Prostate gland (tissue), 2 donors: ENCODE measurements at places on chromosomes 16 and 17. TPM values are rescaled to one million over a fixed set of nuclear protein-coding genes. Genes with fewer than 3 reads are reported as not detected.

Gene ATPAF2
- 30.5 TPM for total RNA-seq

Gene COPRS
- 125 TPM for total RNA-seq

Gene SPECC1
- 29.7 TPM for total RNA-seq

Gene CSH2
- total RNA-seq = not detected

Gene ZP2
- not detected for total RNA-seq

Gene HNF1B
- 2.7 TPM for total RNA-seq

Gene PHB1
- 135 TPM for total RNA-seq

Gene TLCD1
- 19.6 TPM for total RNA-seq

GRCh38 chr17:13995856-13996271 is 73.4 kb upstream of the COX10 start:
- no peak for DNase-seq

DNA sequence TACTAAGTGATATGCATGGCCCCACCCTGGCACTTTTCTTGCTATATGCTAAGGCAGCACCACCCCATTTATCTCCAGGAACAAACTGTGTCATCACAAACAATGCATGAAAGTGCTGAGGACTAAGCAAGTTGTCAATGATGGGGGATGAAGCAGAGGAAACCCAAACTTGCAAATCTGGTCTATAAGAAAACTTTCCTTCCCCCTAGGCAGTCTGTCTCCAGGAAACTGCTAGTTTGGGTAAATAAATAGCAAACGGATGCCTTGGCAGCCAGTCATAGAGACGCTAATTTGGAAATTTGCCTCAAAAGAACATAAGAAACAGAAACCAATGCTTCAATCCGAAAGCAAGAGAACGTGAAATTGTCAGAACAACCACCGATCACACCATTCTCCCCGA is 5.6 kb upstream of the HSBP1 start:
- DNase-seq = peak; percentile 69

DNA sequence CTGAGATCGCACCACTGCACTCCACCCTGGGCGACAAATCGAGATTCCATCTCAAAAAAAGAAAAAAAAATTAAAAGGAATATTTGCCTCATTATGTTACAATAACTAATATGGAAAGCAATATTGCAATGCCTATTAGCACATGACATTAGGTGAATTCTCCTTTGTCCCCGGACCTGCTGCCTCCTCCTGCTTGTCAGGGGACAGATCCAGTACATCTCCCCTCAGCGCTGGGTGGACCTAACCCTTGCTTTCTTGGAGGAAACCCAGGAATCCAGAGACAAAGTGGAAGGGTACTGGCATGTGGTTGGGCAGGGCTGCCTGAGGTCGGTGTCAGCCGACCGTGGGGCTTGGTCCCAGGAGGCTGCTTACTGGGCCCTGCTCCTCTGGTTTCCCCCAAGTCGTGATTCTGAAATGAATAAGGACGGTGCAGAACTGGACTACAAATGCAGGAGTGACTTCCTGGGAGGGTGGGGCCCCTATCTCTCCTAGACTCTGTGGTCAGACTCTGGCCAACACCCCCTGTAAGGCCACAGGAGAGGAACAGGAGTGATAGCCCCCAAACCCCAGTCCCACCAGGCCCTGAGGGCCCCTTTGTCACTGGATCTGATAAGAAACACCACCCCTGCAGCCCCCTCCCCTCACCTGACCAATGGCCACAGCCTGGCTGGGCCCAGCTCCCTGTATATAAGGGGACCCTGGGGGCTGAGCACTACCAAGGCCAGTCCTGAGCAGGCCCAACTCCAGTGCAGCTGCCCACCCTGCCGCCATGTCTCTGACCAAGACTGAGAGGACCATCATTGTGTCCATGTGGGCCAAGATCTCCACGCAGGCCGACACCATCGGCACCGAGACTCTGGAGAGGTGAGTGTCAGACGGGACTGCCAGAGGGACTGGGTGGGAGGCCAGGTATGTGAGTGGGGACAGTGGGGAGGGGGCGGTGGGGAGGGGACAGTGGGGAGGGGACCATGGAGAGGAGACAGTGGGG is at the start of gene HBZ:
Gene HBZ (plus strand): TSS at position 504 of the 988 bp plus-strand sequence. CDS start 266 bp downstream, at position 770.
- DNase-seq = no peak

- DNase-seq = no peak
These were observed 10.8 kb downstream of the SLC22A31 start for GRCh38 chr16:89189358-89190025.

- DNase-seq = peak; percentile 59
These were observed 43.5 kb downstream of the REXO5 start for GRCh38 chr16:20849589-20850390.

GRCh38 chr16:84618581-84619460 is 943 bp upstream of the COTL1 start:
- DNase-seq = no peak

GRCh38 chr16:80369138-80369958 is 171.4 kb upstream of the DYNLRB2 start:
- DNase-seq = peak; percentile 42
